Activated T-cell treated with anti-CD3 and anti-CD28 coated beads, Interleukin-2, amount 50 U/mL, for 72 hours (primary cell): ENCODE measurements at places on chromosomes 2 and 18.

DNA sequence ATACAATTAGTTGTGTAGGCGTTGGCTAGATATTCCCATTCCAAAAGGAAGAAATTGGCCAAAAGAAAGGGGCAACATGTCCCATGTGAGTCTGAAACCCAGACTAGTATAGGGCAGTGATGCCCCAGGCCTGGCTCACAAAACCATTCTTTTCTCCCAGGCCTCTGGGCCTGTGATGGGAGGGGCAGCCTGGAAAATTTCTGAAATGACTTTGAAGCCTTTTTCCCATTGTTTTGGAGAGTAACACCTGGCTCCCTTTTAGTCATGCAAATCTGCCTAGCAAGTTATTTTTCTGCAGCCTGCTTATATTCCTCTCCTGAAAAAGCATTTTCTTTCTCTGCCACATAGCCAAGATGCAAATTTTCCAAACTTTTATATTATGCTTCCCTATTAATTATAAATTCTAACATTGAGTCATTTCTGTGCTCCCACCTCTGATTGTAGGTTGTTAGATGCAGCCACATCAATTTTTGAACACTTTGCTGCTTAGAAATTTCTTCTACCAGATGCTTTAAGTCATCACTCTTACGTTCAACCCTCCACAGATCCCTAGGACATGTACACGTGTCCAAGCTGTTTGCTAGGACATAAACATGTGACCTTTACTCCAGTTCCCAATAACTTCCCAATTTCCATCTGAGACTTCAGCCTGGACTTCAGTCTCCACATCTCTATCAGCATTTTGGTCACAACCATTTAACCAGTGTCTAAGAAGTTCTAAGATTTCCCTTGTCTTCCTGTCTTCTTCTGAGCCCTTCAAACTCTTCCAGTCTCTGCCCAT, 76.1 kb upstream of the MC4R start:
- DNase-seq, result no peak

GRCh38 chr2:231688719-231689118, 19.6 kb upstream of the PTMA start:
- no peak for DNase-seq

DNA sequence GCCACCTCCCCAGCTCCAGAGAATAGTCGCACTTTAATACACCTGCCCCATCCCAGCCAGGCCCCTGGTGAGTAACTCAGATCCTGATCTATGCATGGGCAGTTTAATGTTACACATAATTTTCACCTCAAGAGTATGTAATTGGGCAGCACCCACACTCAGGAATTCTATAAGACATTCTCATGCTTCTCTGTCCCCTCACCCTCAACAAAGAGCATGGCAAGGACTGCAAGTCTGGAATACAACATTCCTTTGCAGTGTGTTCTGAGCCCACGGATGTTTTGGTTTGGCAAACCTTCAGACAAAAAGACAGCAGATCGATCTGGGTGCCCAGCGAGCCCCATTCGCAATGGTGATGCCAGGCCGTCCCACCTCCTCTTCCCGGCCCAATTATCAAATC, 4.9 kb upstream of the SLC14A1 start:
- DNase-seq, result no peak

- DNase-seq, result no peak
These were observed 41.1 kb upstream of the TLK1 start for GRCh38 chr2:171201767-171202166.

- no peak for DNase-seq
These were observed 242.4 kb upstream of the ZNF521 start for GRCh38 chr18:25594351-25594750.

DNA sequence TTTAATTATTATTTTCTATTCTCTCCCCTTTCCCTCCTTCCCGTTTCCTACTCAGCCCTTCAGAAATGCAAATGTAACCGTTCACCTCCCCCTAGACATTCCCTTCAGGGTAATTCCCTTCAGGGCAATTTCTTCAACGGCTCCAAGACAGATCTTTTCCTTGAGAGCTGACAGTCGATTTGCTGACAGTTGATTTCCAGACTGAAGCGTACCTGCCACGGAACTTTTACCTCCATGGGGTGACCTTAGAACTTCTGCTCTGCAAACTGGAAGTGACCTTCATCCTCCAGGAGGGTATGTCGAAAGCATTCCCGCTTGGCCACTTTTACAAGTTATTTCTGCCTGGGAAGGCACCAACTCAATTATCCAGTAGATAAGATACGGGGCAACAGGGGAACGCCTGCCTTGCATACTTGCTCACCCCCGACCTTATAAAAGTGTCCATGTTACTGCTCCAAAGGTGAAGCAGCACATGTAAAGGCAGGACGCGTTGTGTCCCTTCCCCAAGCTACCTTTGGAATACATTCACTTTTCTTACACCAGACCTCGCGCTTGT, 18.5 kb downstream of the B3GNT7 start:
- DNase-seq, result no peak

GRCh38 chr2:16621316-16621715, 44.3 kb downstream of the CYRIA start:
- DNase-seq, result no peak

GRCh38 chr2:54613386-54613785, 110.1 kb upstream of the EML6 start:
- DNase-seq, result no peak

DNA sequence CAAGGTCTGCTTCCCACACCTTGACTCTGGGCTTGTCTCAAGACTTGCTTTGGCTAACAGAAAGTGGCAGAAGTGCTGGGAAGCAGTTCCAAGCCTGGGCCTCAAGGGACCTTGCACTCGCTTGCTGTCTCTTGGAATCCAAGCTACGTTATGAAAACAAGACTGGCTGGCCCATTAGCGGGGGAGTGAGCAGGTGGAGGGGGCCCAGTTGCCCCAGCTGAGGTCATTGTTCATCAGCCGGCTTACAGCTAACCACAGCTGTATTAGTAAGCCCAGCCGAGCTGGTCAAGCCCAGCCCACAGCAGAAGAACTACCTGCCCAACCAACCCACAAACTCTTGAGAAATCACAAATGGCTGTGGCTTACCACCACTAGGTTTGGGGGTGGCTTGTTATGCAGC, 63.1 kb downstream of the MARCO start:
- no peak for DNase-seq

- no peak for DNase-seq
These were observed 243.1 kb upstream of the SETBP1 start for GRCh38 chr18:44437603-44438002.

GRCh38 chr2:115842306-115842705, 1399.9 kb downstream of the DPP10 start:
- DNase-seq, result no peak

DNA sequence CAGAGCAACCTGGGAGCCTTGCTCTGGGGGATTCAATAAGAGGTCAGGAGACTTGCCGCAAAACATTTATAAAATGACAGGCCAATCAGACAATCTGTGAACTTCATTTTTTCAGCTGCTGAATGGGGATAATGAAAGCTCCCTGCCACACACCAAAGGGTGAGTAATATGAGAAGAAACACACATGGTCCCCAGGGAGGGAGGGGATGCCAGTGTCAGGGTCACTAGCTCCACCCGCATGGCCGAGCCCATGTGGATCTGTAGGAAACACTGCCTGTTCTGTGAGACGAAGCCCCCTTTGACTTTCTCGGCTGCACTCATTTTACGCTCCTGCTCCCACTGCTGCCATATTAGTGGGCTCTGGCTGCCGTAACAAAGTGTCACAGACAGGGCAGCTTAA, 521.0 kb upstream of the RAB6C start:
- DNase-seq, result no peak

GRCh38 chr2:21123473-21124393, at the start of gene TDRD15:
Gene TDRD15 (plus strand): TSS chr2:21123968. CDS start chr2:21137468, 13,500 bp downstream.
- no peak for DNase-seq

DNA sequence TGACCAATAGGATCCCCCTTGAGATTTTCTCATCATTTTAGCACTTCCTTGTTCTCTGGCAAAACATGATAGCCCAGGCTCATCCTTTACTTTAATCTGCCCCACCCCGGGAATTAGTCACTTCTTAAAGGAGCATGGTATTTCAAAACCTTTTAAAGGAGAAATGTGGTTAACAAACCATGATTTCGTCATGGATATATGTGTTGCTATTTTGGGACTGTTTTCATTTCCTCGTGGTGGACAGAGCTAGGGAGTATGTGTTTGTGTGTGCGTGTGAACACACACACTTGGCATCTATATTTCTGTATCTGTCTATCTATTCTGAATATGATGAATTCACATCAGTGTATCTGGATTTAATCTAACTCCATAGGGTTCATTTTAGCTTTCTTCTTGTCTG, 128.1 kb downstream of the BIRC6 start:
- no peak for DNase-seq

GRCh38 chr2:8550481-8550880, 131.4 kb upstream of the ID2 start:
- DNase-seq, result no peak

- DNase-seq, result no peak
These were observed 58.6 kb downstream of the RELCH start for GRCh38 chr18:62245699-62246098.

- DNase-seq, result no peak
These were observed 2.2 kb upstream of the SERPINB12 start for GRCh38 chr18:63539904-63540510.

DNA sequence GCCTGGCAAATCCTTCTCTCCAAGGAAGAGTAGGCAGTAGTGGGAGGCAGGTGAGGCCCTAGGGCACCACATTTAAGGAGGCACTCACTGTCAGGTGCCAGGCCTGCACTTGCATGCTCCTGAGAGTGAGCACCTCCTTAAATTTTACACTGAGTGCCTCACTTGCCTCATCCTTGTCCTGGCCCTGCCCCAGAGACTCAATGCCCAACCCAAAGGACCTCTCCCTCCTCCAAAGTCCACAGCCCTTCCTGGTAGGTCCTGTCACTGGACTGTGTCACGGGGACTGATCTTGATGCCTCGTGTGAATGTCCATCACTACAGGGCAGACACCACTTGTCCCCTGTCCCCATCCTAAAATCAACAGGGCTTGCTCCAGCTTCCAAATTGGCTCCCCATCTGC, 235.6 kb downstream of the ZBTB7C start:
- no peak for DNase-seq

DNA sequence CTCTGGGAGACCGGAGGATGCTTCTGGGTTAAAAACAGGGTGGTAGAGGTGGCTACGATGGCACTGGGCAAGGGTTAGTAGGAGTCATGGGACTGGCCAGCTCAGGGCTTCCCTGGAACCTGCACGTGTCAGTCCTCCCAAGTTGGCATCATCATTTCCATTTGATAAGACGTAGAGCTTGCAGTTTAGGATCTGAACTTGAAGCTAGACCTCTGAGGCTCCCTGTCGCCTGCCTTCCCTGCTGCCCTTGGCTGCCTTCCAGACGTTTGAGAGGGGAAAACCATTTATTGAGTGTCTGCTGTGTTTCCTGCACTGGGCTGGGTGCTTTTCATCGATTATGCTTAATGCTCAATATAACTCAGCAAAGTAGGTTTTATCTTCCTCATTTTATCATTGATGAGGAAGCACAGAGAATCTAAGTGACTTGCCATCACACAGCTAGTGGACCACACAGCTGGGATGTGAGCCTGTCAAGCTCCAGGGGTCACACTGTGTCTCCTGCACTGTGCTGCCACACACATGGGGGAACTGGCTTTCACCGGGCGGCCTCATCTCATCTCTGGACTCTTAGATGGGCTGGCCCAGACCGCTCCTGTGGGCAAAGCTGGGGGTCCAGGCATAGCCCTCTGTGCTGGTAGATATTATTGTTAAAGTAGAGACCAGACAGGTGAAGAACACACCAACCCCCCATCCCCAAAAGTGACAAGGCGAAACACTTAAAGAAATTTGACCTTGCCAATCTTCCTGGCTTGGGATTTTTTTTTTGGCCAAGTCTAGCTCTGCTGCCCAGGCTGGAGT, 7.8 kb downstream of the NT5DC4 start:
- DNase-seq, result no peak

DNA sequence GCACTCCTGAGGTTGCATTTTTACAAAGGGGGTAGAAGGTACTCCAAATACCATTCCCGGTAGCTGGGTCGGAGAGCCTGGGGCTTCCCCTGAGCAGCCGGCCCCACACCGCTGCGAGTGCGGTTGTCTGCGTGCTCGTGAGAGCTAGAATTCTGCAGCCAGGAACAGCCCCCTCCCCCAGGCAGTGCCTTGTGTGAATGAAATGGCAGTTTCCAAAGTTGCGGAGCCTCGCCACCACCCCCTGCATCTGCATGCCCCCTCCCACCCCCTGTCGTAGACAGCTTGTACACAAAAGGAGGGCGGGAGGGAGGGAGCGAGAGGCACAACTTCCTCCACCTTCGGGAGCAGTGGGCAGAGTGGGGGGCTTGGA, 1.1 kb downstream of the MYCN start:
- peak; percentile 8 for DNase-seq

DNA sequence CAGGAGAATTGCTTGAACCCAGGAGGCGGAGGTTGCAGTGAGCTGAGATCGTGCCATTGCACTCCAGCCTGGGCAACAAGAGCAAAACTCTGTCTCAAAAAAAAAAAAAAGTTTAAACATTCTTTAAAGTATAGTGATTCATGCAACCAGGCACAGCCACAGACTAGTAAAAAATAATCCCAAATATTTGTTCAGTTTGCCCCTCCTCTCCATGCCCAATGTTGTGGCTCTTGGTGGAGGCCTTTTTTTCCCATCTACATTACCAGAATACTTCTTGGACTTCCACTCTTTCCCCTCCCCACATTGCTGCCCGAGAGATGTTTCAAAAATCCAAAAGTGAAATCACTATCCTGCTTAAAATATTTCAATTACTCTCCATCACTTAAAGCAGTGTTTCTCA, 5.1 kb upstream of the MALT1 start:
- no peak for DNase-seq

DNA sequence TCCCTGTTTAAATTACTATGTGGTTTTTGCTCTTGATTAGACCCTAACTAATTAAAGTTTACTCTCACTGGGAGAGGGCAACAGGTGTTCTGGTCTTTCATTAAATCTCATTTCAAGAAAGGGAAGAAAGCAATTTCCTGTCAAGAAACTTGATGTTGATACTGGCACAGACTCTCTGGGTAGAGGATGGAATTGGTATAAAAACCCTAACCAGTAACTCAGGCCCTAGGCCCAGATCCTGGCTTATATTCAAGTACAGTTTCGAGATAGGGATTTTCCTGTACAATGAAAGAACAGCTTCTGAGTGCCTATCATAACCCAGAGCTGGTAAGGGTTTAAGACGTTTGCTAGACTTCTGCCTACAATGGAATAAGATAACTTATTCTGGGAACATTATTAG, 61.6 kb upstream of the ACYP2 start:
- DNase-seq, result no peak

GRCh38 chr2:8570637-8571036, 111.2 kb upstream of the ID2 start:
- no peak for DNase-seq

DNA sequence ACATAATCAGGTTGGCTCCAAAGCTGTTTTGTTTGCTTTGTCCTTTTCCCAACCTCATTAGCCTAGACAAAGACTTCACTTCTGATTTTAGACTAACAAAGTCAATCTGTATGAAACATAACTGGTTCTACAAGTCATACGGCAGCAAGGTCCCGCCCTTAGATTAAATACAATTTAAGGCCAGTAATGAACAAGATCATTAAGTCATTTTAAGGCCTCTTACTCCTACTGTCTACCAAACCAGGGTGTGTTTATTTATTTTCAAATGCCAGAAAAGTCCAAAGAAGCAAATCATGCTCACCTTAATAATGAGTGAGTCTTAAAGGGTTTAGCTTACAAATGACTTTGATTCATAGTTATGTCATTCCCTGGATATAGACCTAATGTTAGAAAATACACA, 148.4 kb upstream of the ACVR2A start:
- no peak for DNase-seq

- no peak for DNase-seq
These were observed 831.2 kb upstream of the CDH2 start for GRCh38 chr18:29007986-29008654.
